ENCODE measurements at places on chromosomes 1 and 21. TPM values are rescaled to one million over a fixed set of nuclear protein-coding genes. Genes with fewer than 3 reads are reported as not detected.

DNA sequence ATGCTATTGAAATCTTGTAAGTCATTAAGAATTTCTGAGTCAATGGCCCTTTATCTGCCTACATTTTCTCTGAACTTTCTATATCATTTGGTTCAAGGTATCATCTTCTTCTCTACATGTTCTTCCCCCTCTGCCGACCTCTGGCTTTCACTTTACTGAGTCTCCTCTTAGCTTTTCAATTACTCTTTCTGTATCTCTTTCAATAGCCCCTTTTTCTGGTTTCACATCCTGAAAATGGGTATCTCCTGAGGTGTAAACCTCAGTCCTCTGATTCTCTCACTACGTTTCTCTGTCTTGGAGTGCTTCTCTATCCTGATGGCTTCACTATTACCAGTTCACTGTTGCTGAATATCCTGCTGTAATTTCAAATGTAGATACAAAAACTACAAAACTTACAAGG lies 98.9 kb downstream of the LYST start:
- no peak overlapping the region for H3K27ac ChIP-seq
- H3K36me3 ChIP-seq: no peaks in the 10 kb centered on the region
- H3K4me1 ChIP-seq: no peaks in the 10 kb centered on the region

The APOBEC4 gene
- total RNA-seq: not detected

The EDN2 gene
- total RNA-seq: 71.8 TPM

The DYNLT5 gene
- total RNA-seq: 1.3 TPM

Measured in stomach (tissue), 19 donors.